CD14-positive monocyte (primary cell): ENCODE measurements at places on chromosomes 7 and 10.

GRCh38 chr10:122363311-122363710 lies 11.2 kb upstream of the PLEKHA1 start:
- DNase-seq: no peak

- DNase-seq: no peak
These were observed 67.8 kb upstream of the CYTH3 start for GRCh38 chr7:6340241-6340640.

- peak; percentile 65 for DNase-seq
These were observed 119.5 kb downstream of the CPED1 start for GRCh38 chr7:121107923-121108498.

DNA sequence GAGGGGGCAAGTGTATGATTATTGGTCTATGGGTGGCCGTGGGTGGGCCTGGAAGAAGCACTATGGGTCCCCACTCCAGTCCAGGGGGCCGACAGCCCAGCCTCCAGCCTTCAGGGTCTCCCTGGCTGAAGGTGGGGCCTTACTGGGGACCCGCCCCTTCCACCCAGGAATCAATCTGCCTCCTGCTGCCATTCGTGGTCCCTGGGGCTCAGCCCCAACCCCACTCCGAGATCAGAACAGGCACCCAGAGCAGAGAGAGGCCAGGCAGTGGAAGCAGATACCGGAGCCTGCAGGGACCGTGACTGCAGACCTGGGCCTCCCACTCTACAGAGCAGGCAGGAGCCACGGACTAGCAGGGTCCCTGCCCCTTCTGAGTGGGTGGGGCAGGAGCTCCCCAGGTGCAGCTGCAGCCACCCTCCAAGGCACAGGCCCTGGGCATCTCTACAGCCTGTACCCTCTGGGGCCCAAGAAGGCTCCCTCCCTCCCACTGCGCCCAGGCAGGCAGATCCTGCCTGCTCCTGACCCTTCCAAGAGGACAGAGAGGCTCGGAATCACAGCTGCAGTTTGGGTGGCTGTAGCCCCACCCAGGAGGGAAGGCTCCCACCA lies 13.6 kb upstream of the FOXL3 start:
- DNase-seq: no peak

DNA sequence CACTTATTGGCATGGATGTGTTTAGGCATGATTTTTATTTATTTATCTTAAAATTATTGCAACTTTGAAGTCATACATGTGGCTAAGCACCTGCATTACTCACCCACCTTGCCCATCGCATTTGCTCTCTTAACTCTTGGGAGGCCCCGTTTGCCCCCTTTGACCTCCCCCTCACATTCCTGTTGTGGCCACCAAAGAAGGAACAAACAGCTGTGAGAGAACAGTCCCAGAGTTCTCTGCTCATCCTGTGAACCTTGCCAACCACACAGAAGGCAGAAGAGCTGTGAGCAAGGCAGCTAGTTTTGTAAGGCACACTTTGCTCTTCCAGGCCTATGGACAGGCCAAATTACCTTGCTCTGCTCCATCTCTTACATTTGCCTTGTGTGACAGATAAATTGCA lies 23.6 kb upstream of the FGL2 start:
- no peak for DNase-seq

- DNase-seq: no peak
These were observed 322.4 kb downstream of the PCDH15 start for GRCh38 chr10:54478601-54479000.

DNA sequence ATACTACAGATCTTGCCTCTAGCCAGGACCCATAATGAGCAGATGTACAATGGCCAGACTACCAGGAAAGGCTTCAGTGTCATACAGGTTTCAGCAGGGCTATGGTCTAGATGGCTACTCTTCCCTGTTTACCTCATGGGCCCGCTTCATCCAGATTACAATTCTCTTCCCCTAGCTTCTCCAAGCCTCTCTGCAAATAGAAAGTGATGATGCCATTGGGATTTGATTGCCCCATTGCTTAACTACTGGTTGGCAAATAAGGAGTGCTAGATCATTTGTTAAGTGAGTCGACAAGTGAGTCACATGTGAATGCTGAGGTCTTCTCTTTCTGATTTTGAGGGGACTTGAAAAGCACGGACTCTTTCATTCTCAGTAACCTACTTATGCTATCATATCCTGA lies 361.5 kb upstream of the LRRTM3 start:
- no peak for DNase-seq

DNA sequence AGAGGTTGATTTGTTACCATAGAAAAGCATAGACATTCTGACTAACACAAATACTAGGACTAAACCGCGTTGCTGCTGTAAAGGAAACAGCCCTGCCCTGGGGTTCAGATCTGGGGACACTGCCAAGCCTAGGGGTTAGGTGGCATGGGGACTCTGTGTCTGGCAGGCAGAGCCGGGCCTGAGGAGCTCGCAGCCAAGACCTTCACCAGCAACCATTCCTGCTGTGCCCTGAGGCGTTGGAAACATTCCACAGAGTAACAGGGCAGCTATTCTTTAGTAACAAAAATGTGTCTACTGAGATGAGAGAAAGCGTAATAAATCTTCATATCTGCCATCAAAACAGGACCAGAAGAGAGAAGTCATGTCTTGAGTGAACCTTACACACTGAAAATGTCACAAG lies 280.5 kb downstream of the POM121L12 start:
- DNase-seq: no peak

DNA sequence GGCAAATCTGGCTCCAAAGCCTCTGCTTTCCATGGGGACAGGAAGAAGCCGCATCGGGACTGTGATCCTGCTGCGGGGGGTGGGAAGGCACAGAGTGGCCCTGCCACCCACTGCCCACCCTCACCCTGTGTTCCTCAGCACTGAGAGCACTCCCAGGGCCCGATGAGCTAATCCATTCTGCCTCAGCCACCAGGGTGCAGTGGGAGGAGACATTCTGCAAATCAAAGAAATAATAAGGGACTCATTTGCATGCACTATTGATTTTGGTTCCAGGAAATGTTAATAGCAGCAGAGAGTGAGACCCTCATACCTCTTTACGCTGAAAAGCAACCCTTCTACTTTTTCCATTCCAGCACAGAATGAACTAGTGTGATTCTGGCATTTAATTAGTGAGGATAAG lies 572.8 kb downstream of the INHBA start:
- DNase-seq: no peak

- no peak for DNase-seq
These were observed 102.1 kb downstream of the MPP7 start for GRCh38 chr10:28200775-28201174.

DNA sequence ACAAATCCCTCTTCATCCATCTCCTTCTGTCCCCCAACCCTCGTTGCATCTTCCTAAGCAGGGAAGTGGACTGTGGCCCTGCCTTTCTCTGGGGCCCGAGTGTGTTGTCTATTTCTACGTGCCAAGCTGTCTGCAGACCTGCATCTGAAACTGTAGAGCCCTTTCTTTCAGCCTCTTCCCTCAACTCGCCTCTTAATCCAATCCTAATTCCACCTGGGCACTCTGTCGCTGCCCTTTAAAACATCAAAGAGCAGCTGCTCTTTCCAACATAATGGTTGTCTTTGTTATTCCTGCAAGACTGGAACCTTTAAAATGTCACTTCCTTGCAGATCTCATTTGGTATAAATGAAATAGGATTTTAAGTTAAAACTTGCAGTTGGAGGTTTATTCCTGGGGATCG lies 21.5 kb upstream of the ADAM12 start:
- DNase-seq: no peak

DNA sequence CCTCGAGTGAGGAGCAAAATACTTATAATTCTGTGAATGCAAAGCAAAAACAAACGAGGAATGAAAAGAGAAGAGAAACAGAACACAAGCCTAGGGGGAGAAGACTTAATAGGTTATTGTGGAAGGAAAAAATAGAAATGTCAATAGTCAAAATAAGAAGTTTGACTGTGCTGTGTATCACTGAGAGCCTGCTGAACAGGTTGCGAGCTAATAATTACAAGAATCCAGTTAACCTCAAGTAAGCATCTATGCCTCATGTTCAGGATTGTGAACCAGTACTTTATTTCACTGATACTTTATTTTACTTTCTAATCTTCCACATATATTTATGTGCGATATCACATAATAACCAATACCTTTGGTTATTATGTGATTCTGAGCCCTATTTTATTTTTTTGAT lies 316.7 kb downstream of the OTUD1 start:
- no peak for DNase-seq

DNA sequence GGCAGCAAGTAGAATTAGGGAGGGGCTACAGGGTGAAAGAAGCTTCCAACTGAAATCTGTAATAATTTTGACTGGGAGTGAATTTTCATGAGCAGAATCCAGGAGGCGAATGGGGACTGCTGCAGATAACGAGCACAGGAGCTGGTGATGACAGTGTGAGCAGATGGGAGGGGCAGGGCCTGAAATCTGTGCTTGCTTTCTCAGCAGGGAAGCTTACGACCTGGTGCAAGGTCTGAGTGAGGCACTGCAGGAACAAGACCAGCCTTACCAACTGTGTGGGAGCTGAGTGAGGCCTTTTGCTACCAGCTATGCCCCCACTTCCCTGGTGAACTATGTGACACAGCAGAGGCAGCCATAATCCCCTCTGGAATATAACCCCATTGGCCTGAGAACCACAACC lies 109.8 kb downstream of the HPSE2 start:
- DNase-seq: no peak

- no peak for DNase-seq
These were observed 74.2 kb downstream of the EEPD1 start for GRCh38 chr7:36227223-36227622.

DNA sequence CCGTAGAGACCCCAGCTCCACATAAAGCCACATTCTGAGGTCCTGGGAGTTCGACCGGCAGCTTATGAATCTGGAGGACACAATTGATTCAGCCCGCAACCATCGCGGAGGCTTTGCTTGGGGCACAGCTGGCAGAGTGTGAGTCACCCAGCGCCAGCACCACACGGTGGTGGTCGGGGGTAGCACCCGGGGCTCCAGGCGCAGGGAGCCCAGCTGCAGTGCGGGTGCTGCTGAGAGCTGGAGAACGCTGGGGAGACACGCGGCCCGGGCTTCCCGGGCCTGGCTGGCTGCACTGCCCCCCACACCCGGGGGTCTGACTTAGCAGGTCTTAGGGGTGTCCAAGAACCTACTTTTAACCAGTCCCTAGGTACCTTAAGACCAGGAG lies 87.9 kb downstream of the PAXIP1 start:
- no peak for DNase-seq

DNA sequence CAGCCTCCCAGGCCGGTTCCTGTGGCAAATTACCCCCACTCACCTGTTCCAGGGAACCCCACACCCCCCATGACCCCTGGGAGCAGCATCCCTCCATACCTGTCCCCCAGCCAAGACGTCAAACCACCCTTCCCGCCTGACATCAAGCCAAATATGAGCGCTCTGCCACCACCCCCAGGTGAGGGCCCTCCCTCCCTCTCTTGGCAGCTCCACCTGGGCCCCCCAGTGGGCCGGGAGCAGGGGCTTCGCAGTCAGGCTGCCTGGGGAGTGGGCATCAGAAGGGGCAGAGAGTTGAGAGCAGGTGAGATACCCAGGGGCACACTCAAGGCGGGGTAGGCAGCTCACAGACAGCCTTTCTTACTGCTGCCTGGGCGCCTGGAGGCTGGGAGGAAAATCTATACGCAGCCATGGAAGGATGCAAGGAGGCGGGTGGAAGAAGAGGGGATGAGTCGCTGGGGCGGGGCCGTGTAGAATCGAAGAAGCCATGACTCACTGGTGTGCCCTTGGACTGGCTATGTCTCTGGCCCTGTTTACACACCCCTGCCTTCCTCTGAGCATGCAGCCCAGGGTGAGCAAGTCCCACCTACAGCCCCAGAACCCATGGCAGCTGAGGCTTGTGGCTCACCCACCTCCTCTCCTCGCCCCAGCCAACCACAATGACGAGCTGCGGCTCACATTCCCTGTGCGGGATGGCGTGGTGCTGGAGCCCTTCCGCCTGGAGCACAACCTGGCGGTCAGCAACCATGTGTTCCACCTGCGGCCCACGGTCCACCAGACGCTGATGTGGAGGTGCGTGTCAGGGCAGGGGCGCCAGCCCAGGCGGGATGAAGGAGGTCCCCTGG lies 48.6 kb upstream of the PPIF start:
- peak; percentile 94 for DNase-seq

- DNase-seq: peak; percentile 40
These were observed 577 bp upstream of the DDX21 start for GRCh38 chr10:68955355-68955831.

GRCh38 chr7:33792041-33792440 lies 113.3 kb upstream of the BMPER start:
- DNase-seq: no peak

GRCh38 chr7:126436213-126436868 lies 816.4 kb downstream of the GRM8 start:
- DNase-seq: no peak

GRCh38 chr7:72101444-72101843 lies 310.7 kb downstream of the CALN1 start:
- no peak for DNase-seq

DNA sequence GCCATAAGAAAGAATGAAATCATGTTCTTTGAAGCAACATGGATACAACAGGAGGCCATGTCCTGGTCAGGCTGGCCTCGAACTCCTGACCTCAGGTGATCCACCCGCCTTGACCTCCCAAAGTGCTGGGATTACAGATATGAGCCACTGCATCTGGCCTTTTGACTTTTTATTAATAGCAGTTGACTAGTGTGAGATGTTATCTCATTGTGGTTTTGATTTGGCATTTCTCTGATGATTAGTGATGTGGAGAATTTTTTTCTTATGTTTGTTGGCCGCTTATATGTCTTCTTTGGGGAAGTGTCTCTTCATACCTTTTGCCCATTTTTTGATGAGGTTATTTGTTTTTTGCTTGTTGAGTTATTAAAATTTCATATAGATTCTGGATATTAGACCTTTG lies 400.9 kb downstream of the SUGCT start:
- DNase-seq: no peak

GRCh38 chr7:56105508-56105907 lies 768 bp downstream of the CHCHD2 start:
- peak; percentile 49 for DNase-seq

DNA sequence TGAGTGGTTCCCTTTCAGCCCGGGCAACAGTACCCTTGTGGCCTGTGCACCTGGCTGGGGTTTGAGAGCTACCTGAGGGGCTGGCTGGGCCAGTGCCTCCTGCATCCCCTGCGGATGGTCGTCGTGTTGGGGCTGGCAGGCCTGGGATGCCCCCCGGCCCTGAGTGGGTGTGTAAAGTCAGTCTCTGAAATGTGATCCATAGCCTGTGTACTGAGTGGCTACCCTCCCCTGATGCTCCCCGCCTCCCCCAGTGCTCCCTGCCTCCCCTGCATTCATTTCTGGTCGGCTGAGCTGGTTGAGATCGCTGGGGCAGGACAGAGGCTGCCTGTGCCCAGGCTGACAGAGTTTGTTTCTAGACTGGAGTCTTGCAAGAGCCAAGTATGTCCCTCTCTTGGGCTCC lies 9.3 kb downstream of the ZNF316 start:
- DNase-seq: no peak

GRCh38 chr10:35493196-35494118 lies 111.7 kb upstream of the GJD4 start:
- DNase-seq: no peak

DNA sequence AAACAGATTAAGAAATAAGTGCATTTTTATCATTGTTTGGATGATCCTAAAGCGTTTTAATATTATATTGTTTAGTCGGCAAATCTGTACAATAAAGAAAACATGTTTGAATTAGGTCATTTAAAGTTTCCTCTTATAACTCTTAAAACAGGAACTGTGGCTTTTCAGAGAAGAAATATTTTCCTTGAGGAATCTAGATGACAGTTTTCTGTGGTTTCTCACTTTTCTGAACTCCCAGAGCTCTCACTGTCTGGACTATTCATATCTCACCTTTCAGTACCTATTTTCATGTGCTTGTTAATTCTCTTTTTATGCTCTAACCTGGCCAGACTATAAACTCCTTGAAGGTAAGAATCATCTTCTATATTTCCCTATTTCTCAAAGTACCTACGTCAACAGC lies 135.1 kb downstream of the CHN2 start:
- DNase-seq: no peak

- peak; percentile 54 for DNase-seq
These were observed 1.4 kb downstream of the MINDY3 start for GRCh38 chr10:15858861-15859281.
